ENCODE measurements at places on chromosomes 1 and 21.

- peak; percentile 55 for DNase-seq
Measured at GRCh38 chr1:196464480-196464941, 143.7 kb downstream of the KCNT2 start.

GRCh38 chr1:108671143-108671542 lies 10.2 kb upstream of the HENMT1 start:
- DNase-seq, result no peak

GRCh38 chr1:182205351-182206022 lies 144.0 kb upstream of the ZNF648 start:
- DNase-seq, result no peak

DNA sequence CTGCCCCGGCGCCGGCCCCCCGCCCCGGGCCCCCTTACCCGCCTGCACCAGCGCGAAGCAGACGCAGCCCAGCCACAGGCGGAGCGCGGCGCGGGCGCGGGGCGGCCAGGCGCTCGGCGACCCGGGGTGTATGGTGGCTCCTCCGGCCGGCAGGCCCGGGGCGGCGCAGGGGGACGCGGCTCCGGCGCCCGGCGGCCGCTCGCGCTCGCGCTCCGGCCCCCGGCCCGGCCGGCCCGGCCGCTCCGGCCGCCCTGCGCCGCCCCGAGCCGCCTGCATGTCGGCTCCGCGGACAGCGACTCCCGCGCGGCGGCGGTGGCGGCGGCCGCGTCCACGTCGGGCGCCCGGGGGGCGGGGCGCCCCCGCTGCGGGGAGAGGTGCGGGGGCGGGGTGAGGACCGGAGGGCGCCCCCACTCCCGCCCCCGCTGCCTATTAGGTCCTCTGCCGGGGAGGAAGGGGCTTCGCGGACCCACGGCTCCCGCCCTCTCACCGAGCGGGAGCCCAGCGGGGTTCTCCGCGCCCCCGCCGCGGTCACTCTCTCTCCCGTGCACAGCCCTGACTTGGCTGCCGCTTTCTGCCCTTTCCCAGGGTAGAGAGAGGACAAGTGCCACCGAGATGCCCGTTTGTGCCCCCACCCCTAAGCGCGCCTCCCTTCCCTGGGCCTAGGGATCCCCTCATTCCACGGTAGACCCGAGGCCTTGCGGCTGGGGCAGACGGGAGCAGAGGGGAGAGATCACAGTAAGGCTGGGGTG lies at the start of gene FNDC5:
Gene FNDC5 (minus strand): TSS at position 298 of the 749 bp plus-strand sequence.
- no peak for DNase-seq

DNA sequence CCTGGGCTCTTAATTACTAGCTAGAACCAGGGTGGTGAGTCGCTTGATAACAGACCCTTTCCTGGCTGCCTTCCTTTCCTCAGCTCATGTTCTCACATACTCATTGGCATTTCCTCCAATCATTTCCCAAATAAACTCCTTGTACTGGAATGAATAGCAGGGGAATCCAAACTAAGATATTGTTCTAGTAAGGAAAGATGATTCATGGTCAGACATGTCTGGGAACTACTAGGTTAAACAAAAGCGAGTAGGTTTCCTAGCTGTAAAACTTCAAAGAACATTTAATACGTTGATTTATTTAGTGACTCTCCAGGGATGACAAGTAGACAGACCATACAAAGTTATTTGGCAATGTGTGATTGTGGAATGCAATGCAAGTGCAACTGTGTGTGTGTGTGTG lies 121.2 kb upstream of the KCNJ6 start:
- peak; percentile 27 for DNase-seq

DNA sequence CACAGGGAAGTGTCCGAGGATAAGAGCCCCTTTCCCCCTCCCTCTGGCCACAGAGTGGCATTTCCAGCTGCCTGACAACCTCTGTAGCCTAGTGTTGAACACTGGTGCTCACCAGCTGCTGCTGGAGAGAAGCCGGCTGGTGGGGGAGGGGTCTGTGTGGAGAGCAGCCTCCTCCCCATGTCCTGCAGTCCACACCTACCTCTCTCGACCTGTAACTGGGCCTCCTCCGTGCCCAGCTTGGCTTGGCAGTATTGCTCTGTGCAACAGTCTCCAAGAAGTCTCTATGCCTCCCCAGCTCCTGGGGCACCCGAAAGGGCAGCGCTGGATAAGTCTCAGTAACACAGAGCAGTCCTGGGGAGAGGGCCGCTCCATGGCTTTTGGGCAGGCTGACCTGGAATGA lies 17.0 kb downstream of the PAPPA2 start:
- no peak for DNase-seq

- no peak for DNase-seq
Measured at GRCh38 chr21:32349333-32349944, 43.4 kb downstream of the URB1 start.

DNA sequence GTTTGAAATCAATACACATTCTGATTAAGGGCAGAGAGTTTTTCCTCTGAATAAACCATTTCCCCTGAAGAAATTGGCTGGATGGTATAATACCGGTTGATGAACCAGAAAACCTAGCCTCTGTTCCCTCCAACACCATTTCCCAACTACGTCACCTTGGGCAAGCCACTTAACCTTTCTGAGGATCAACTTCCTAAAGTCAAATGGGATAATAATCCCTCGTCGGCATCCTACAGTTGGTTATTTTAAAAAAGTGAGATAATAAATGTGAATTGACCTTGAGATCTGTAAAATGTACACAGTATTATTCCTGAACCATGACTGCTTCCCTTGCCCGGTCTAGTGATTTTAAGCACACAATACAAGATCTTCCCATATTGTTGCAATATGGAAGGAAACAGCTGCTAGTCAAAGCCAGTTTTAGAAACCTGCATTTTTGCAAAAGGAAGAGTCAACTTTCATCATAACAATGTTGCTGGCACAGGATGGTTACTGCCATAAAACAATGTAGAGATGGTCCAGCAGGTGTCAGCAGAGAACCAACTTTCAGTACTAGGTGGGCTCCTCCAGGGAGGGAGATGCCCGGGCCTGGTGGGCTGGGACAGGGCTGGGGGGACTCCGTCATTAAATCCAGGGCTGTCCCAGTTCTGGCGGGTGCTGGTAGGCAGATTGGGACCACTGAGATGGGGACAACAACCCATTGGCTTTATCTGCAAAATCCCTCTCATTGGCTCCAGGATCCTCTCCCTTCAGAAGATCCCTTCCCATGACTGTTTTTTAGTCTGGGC lies 5.2 kb upstream of the HLX start:
- no peak for DNase-seq

DNA sequence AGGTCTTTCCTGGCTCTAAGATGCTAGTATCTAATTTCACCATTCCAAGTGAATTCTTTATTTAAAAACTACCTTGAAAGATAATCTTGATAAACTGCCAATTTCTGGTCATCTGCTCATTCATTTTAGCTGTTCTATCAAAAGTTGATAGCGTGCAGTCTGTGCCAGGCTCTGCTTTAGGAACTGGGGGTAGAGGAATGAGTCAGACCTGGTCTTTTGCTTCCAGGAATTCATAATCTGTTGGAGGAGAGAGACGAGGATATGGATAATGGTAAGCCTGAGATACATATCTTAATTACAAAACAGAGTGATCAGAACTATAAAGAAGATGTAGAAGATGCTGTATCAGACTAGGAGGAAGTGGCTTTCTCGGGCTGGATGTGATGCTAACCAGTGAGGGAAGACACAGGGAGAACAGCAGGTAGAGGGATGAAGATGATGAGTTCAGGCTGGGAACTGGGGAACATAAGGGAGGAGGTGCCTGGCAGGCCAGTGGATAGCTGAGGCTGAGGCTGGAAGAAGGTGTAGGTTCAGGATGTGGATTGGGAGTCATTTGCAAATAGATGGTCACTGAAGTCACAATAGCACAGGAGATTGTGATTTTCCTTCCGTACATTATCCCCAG lies 12.3 kb upstream of the PHC2 start:
- peak; percentile 64 for DNase-seq

DNA sequence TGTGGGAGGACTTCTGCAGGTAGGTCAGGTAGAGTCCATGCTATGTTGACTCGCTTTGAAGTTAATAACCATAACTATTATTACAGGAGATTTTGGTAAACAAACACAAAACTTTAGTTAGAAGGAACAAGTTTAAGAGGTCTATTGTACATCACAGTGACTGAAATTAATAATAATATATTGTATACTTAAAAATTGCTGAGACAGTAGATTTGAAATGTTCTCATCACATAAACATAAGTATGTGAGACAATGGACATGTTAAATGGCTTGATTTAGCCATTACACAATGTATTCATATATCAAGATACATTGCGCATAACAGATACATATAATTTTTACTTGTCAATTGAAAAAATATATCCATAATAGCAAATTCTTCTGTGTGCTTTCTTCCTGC lies 91.4 kb upstream of the CD53 start:
- no peak for DNase-seq

DNA sequence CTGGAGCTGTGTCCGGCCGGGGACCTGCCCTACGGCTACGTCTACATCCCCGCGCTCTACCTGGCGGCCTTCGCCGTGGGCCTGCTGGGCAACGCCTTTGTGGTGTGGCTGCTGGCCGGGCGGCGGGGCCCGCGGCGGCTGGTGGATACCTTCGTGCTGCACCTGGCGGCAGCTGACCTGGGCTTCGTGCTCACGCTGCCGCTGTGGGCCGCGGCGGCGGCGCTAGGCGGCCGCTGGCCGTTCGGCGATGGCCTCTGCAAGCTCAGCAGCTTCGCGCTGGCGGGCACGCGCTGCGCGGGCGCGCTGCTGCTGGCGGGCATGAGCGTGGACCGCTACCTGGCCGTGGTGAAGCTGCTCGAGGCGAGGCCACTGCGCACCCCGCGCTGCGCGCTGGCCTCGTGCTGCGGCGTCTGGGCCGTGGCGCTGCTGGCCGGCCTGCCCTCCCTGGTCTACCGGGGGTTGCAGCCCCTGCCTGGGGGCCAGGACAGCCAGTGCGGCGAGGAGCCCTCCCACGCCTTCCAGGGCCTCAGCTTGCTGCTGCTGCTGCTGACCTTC lies 412 bp downstream of the GPR25 start:
- no peak for DNase-seq

- no peak for DNase-seq
Measured at GRCh38 chr1:244239261-244239770, 188.2 kb downstream of the ZBTB18 start.

- DNase-seq, result no peak
Measured at GRCh38 chr1:103917795-103918194, 168.1 kb downstream of the AMY1C start.

- no peak for DNase-seq
Measured at GRCh38 chr1:32876341-32877210, 5.9 kb upstream of the FNDC5 start.
